ENCODE measurements at places on chromosomes 12 and 14.

DNA sequence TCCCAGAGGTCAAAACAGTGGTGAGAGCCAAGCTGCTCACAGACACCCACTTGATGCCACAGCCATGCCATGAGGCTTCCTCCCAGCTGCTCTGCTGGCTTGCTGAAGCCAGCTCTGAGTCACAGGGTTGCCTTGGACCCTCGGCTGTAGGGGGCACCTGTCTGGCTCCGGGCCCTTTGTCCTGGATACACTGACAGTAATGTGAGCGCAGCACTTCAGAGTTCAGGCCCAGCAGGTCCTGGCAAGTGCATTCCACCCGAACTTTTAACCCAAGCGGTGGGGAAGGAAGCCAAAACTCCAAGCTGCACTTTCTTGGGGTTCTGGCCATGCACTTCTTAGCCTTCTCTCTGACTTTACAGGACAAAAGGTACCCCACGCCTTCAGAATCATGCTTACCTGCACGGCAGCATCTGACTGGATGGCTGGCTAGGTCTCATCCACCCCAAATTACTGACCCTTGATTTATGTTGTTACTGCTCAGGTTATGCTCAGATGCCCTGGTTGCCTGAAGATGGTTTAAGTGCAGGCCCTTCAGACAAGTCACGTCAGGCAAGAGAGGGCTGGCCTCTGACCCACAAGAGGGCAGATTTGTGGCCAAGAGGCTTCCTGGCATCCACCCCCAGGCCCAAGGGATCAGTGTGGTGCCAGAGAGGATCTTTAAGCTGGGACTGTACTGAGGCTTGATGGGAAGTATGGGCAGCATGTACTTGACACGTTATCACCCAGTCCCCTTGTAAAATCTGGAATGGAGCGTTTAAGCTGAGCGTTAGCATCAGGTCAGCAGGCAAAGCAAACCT, 24.8 kb downstream of the SLC25A29 start:
- DNase-seq = no peak

DNA sequence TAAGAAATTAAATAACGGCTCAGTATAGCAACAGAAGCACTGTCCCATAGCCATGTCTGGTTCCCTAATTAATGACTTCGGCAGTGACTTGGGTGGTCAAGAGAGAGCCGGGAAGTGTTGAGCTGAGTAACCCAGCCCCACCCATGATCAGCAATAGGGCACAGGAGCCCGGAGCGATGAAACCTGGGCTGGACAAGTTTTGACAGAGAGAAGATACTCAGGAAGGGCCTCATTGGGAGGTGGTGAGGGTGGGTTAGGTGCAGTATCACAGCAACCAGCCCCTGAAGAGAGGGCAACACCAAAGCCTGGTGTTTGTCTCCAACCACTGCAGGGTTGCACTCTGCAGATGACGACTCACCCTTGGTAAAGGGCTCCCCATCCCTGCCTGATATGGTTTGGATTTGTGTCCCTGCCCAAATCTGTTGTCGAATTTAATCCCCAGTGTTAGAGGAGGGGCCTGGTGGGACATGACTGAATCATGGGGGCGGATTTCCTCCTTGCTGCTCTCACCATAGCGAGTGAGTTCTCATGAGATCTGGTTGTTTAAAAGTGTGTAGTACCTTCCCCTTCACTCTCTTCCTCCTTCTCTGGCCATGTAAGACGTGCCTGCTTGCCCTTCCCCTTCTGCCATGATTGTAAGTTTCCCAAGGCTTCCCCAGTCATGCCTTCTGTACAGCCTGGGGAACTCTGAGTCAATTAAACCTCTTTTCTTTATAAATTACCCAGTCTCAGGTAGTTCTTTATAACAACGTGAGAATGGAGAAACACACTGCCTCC, 124.9 kb upstream of the MED13L start:
- no peak for DNase-seq

DNA sequence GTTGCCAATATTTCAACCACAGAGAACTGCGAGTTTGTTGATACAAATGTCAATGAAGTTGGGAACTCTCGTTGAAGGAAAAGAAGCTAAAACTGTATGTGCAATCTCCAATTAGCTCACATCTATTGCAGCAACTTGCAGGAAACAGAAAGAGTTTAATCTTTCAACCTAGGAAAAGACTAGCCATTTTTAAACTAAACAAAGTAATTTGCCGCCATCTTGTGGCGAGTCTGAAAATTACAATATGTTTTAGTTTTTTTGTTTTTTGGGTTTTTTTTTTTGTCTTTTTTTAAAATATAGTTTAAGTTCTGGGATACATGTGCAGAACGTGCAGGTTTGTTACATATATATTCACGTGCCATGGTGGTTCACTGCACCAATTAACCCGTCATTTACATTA, 131.2 kb upstream of the FOXG1 start:
- peak; percentile 7 for DNase-seq

- no peak for DNase-seq
Observed at GRCh38 chr12:31246470-31246850, 79.5 kb downstream of the SINHCAF start.

DNA sequence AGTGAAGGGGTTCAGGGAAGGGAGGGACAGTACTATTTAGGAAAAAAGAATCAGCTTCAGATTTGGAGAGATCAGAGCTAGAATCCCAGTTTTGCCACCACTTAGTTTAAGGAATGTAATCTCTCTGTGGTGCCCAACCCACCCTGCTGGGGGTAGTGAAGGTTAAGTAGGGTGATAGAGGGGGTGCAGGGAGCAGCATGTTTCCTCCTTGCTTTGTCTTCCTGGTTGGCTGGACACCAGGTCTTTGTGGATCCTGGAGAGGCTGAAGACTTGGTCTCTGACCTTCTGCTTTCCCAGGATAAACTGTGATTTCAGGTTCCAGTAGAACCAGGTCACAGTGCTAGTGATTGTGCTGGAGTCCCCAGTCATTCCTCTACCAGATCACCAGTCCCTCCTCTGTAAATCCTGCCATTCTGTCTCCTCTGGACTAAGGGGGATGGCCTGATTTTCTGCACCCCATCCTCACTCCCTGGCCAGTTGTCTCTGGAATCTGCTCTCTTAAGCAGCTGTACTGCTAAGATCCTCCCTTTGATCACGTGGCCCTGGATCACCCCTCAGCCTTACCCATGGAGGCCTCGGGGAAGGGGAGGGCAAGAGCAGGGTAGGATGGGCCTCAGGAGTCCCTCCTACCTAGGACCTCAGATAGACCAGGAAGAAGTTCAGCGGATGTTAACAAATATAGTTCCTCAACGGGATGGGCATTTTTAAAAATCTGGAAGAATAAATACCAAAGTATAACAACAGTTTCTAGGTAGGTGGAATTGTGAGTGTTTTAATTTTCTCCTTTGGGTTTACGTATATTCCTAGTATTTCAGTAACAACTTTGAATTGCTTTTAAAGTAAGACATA, 3.1 kb downstream of the MAP3K12 start:
- DNase-seq = peak; percentile 84

GRCh38 chr12:112285600-112286401, 96.4 kb downstream of the HECTD4 start:
- no peak for DNase-seq

DNA sequence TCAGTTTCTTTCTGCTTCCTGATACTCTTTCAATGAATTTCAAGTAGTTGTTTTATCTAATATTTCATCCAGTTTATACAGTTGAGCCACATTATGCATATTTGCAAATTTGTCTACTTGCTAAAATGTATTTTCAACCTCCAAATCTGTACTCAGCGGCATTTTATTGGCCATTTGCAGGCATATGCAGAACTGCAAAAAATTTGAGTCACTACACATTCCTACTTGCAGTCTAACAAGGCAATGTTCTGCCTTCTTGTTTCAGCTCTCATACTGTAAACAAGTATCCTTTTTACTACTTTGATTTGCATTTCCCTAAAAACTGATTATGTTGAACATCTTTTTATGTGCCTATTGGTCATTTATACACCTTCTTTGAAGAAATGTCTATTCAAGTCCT, 55.0 kb downstream of the POLR3B start:
- DNase-seq = no peak

DNA sequence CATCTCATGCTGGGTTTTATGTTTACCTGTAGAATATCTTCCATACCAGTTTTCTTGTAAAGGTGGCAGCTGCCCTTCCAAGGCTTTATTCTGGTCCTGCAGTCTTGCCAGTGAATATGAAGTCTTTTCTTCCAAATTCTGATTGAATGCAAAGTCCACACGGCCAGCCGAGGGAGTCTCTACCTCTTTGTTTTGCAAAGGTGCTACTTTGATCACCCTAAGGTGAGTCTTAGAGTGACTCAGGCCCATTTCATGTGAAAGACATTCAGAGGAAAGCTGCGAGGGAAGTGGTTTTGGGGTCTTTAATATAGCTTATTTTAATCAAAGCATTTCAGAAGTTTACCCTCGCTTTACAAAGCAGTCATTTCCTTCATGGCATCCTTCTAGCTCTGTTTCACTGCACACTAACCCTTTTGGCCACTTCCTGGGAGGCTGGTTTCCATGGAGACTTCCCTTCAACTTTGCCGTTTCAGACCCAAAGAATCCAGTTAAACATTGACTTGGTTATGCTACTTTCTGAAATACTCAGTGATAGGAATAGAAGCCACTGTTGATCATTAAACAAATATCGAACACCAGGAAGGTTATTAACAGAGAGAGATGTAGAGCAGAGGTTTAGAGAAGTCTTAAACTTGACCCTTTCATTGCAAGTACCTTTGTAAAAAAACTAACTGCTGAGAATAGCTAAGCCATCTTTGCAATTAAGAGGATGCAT, at the start of gene CCDC198:
Gene CCDC198, minus strand, starts transcription at position 391 of the 715 bp plus-strand sequence. Its CDS starts 142 bp downstream, at position 249.
- DNase-seq = no peak

DNA sequence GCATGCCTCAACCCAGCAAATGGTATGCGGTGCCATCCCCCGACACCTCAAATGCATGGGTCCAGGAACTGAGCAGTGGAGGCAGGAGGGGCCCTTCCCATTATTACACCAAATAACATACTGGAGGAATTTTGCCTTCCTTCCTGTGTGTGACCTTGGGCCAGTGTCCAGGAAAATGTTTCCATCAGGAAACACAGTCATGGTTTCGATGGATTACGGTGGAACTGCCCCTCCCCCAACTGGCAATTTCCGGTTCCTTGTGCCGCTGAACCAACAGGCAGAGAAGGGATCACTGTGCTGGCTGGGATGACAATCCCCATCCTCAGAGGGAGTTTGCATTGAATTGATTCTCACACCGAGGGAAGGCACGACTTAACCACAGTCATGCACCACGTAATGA, 9.1 kb upstream of the CDC42BPB start:
- DNase-seq = no peak
